GM12864 (cell line): ENCODE measurements at places on chromosomes 5 and 9.

DNA sequence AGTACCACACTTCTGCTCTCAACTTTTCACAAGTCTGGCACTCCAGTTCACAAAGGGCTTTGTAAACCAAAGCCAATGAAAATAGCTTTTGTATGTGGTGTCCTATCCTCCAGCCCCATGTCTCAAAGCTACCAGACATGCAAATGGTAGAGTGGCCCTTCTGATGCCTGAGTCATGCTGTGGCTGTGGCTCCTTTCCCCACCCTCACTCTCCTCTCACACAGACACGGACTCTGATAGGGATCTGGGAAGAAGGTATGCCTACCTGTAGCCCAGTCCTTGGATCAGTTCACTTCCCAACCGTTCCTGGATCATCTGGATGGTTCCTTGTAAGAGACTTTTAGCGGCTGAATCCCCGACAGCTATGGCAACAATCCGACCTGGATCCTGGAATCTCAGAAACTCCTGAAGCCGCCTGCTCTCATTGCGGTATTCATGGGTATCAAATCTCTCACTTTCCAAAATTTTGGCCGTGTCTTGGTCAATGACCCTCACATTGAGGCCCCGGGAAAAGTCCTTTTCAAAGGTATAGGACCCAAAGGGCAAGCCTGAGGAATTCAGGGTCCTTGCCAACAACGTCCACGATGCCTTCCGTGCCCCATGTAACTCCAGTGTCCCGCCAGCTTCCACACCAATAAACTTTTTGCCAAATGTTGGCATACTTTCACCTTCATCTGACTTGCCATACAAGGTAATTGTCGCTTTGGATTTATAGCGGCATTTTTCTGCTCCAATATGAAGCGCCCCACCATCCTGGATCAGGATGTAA is 23.4 kb downstream of the CEMIP2 start:
- DNase-seq, result no peak

GRCh38 chr9:118782790-118783463 is 586.3 kb downstream of the BRINP1 start:
- no peak for DNase-seq

- no peak for DNase-seq
Measured at GRCh38 chr5:63145167-63145566, 566.5 kb downstream of the LRRC70 start.

DNA sequence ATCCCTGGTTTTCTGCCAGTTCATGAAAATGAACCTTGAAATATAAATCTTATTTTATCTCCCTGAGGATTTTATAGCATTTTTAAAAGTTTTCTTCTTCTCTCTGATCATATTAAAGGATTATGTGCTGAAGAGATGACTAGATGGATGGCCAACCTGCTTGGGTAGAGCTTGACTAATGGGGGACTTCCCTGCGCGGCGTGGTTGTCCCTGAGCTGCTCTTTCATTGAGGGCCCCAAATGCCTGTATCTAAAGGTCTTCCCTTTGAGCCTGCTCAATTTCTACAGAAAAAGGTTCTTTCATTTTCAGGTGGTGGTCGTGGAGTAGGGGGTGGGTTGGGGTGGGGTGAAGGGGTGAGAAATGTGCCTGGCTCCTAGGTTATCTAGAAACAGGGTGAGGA is 20.5 kb upstream of the CDKN2AIPNL start:
- DNase-seq, result no peak
